ENCODE measurements at places on chromosomes 6 and 20.

DNA sequence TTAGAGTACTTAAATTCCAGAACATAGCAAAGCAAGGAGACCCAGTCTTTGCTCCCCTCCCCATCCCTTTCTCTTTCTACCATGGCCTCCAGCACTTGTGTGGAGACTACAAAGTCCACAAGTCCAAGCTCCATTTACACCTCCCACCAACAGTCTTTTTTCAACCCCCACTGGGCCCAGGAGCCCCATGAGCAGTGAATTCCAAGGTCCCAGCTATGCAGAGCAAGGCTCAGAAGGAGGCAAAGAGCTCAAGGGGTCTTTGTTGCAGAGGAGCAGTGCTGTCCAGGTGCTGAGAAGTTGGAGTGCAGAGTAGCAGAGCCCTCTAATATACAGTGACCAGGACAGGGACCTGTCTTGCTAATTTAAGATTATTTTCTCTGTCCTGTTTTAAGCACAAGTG lies 9.0 kb downstream of the PAK5 start:
- no peak for DNase-seq

GRCh38 chr20:7742479-7742878 lies 197.8 kb downstream of the HAO1 start:
- peak; percentile 89 for DNase-seq

GRCh38 chr6:12012558-12013306 lies 620 bp downstream of the HIVEP1 start:
- DNase-seq: peak; percentile 91

- DNase-seq: peak; percentile 28
Observed at GRCh38 chr6:136921936-136922684, at the start of gene SLC35D3. Gene SLC35D3 (plus strand): TSS chr6:136922301. CDS start chr6:136922429, 128 bp downstream.

- no peak for DNase-seq
Observed at GRCh38 chr6:152241013-152241766, 396.0 kb downstream of the SYNE1 start.

- no peak for DNase-seq
Observed at GRCh38 chr20:38342216-38342615, 4.1 kb upstream of the LBP start.

- DNase-seq: no peak
Observed at GRCh38 chr20:37803438-37804307, 99.3 kb upstream of the VSTM2L start.

DNA sequence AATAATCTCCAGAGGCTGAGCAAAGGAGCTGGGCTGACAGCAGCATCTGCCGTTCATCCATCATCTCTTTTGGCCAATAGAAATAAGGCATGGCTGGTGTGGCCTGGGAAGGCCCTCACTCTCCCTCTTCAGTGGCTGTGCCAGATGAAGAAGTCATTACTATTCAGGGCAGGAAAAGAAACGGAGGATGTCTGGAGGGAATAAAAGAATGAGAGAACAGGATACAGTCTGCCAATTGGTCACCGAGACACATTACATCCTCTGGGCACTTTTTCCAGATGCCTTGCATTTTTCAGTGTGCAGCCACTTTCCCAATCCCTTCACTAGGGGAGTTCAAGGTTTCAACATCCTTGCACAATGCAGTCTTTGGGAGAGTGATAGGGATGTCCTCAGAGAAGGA lies 32.2 kb upstream of the VGLL2 start:
- DNase-seq: no peak

DNA sequence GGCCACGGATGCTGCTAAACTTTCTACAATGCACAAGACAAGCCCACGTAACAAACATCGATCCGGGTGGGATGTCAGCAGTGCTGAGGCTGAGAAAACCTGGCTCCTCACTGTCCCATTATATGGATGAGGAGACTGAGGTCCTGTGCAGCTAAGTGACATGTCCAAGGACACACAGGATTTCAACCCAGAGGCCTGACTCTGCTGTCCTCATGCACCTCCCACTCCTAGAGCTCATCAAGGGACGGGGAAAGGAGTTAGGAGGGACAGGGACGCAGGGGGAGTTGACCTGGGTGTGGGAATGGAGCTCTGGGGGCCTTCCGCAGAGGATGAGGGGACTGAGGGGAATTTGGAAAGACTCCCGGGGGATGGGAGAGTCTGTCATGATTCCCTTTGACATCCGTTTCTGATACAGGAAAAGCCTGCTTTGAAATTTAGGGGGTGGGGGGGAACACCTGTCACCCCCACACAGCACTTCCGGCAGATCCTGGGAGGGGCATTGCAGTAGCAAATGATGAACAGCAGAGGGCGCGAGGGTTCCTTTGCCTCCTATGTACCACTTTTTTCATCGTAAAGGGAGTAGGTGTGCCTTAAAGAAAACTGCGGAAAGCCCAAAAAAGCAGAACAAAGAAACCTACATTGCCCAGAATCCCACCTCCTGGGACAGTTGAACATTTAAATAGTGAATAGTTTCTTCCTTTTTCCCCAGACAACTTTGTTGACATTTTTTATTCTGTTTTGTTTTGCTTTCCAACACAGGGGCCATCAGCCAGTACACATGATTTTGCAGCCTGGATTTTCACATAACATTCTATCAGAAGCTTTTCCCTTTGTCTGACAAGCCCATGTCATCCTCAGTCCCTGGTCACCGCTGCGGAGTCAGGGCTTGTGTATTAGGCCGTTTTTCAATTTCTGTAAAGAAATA lies 48.6 kb downstream of the SLC2A10 start:
- DNase-seq: peak; percentile 62

DNA sequence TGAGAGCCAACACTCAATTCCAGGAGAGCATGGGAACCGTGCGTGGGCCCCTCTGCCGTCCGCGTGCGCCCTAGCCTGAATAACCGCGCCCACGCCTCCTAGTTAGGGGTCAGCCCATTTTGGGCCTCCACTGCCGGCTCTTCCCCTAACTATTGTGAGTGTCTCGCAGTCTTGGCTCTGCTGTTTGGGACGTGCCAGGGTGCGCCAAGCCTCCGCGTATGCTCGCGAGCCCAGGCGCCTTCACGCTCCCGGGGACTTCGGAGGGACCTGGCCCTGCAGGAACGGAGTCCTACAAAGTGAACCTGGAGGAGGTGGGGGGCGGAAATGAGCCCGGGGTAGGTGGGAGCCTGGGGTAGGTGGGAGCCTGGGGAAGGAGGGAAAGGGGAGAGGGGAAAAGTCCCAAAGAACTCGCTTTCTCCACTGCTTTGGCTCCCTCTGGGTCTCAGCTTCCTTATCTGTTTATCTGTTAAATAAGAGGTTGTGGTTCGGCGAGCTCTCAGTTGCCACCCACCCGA lies 873 bp upstream of the GCM2 start:
- no peak for DNase-seq

- no peak for DNase-seq
Observed at GRCh38 chr6:125323376-125323775, 21.6 kb upstream of the HDDC2 start.

- DNase-seq: no peak
Observed at GRCh38 chr20:60144974-60145527, 186.8 kb downstream of the CDH26 start.

GRCh38 chr6:142395768-142396231 lies 94.0 kb downstream of the ADGRG6 start:
- DNase-seq: peak; percentile 70

GRCh38 chr6:37024656-37025337 lies 19.3 kb downstream of the FGD2 start:
- DNase-seq: peak; percentile 51

DNA sequence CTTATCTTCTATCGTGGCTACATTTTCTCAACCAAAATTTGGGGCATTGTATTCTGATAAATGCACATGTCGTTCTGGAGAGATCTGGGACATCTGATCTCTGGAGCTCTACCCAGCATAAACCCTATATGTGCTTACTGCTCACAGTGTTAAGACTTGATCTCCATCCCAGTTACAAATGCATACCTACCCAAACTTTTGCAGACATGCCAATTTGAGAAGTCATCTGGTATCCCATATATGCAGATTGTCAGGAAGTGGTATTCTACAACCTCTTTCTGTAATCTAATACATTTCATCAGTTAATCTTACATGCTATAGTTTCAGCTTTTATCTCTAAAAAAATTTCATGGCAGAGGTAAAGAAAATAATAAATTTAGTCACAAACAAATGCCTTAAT lies 11.2 kb downstream of the BAG2 start:
- DNase-seq: no peak

- DNase-seq: no peak
Observed at GRCh38 chr6:52499681-52500236, 77.1 kb downstream of the TRAM2 start.

GRCh38 chr6:148760568-148761526 lies 14.0 kb downstream of the UST start:
- peak; percentile 96 for DNase-seq

DNA sequence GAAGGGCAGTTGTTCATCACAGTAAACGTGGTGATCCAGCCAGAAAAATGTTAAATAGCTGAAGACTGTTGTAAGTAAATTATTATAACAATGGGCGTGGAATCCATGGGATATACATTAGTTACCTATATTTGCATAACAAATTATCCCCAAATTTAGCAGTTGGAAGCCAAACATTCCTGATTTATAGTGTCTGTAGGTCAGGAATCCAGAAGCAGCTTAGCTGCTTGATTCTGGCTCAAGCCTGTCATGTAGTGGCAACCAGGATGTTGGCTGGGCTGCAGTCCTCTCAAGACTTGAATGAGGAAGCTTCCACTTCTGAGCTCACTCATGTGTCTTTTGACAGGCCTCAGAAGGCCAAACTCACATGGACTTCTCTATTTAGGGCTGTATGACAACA lies 6.9 kb upstream of the ADGRB3 start:
- DNase-seq: no peak

DNA sequence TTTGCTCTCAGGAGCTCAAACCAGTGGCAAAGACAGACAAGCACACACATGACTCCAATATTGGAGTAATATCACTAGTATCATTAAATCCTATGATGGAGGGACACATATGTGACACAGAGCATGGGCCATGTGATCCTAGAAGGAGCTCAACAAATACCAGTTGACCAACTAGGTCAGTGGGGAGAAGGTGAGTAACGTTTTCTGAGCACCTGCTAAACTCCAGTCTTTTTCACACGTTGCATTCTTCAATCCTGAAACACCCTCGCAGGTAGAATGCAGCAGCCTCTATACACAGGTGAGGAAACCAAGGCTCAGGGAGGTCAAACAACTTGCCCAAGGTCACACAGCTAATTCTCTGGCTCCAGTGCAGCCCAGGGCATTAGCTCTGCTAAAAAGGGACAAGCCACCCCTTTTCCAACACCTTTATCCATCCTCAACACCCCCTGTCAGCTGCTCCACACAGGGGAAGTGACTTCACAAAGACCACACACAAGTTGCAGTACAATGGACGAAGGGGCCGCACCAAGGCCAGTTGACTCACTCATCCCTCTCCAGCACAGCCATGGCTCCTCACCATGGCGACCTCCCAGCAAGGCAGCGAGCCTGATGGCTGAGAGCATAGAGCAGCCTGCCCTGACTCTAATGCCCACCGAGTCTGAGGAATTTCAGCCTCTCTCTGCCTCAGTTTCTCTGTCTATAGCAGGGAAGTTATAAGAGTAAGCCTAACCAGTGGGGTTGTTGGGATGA lies 4.4 kb downstream of the CAPN11 start:
- DNase-seq: peak; percentile 14

DNA sequence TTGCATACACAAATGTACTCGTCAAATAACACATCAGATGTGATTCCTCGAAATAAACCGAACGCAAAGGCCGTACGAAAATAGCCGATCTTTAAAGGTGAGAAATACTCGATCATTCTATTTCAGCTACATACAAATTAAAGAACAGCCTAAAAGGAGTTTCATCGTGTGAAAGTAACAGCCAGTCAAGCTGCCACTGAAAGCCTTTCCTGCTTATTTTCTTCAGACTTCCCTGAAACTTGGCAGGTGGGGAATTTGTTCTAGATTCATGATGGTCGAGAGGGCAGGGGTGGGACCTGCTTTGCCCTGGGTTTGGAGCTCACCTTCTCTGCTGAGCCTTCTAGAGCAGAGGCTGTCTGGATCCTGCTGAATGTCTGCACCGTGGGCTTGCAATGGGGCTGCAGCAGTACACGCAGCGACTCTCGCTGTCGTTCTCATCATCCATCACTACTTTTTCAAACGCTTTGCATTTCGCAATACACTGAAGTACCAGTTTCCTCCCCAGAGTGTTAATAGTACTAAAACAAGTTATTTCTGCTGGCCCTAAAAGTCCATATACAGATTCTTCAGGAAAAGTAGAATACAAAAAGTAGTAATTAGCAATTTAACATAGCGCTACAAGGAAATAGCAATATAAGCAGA lies 16.2 kb downstream of the FOXC1 start:
- DNase-seq: no peak

DNA sequence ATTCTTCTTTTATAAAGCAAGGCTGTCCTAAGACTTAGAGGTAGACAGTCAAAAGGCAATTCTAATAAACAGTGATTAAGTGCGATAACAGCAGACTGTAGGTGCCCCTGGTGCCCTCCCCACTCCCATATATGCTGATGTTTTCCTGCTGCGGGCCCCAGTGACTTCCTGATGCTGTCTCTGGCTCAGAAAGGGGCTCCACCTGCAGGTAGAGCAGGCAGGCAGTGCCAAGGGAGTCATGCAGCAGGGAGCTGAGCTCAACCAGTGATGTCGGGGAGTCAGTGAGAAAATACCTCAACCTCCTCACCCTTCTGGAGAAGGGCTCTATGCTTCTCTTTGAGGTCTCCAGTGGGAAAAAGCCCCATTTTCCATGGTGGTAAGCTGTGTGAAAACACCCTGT lies 126.7 kb upstream of the SSTR4 start:
- DNase-seq: no peak

- DNase-seq: peak; percentile 38
Observed at GRCh38 chr6:126172131-126172530, 167.8 kb upstream of the CENPW start.

- DNase-seq: no peak
Observed at GRCh38 chr6:111750753-111751673, 122.2 kb downstream of the FYN start.

DNA sequence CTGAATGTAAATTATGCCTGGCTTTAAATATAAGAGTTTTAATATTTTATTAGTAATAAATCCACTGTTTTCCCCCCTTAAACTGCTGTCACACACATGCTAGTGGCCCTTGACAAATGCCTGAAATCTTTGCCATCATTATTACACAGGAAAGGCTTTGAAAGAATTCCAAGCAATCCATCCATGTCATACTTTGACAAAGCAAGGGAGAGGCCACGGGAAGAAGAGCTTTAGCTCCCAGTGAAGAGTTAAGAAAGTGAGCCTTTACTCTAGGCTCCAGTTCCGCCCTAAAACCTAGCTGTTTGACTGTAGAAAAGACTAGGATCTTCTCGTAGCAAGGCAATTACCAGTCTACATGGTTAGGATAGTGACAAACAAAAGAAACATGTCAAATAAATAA lies 147.9 kb downstream of the GMDS start:
- DNase-seq: no peak

GRCh38 chr20:56487216-56487615 lies 18.8 kb downstream of the RTF2 start:
- DNase-seq: no peak

DNA sequence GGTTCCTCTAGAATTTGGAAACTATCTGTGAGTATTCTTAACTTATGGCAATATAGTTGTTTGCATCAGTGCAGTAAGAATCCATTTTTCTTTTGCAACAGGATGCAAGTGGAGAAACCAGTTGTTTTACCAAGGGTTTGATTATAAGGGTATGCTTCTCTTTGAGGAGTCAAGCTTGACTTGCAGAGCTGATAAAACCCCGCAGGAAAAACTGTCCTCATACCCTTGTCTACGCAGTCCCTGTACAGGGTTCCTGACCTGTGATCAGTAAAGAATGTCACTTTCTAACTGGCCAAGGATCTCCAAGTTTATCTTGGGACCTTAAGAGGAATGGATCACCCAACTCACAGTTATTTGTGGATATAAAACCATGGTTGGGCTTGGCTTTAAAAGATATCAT lies 161.1 kb upstream of the OLIG3 start:
- no peak for DNase-seq

- DNase-seq: peak; percentile 26
Observed at GRCh38 chr6:80211286-80211685, 104.8 kb downstream of the BCKDHB start.

- DNase-seq: no peak
Observed at GRCh38 chr20:50594231-50594590, 84.0 kb downstream of the PTPN1 start.
